ENCODE measurements at places on chromosomes 1 and 21.

- no peak for DNase-seq
Observed at GRCh38 chr1:145695821-145696629, 11.1 kb downstream of the PDZK1 start.

DNA sequence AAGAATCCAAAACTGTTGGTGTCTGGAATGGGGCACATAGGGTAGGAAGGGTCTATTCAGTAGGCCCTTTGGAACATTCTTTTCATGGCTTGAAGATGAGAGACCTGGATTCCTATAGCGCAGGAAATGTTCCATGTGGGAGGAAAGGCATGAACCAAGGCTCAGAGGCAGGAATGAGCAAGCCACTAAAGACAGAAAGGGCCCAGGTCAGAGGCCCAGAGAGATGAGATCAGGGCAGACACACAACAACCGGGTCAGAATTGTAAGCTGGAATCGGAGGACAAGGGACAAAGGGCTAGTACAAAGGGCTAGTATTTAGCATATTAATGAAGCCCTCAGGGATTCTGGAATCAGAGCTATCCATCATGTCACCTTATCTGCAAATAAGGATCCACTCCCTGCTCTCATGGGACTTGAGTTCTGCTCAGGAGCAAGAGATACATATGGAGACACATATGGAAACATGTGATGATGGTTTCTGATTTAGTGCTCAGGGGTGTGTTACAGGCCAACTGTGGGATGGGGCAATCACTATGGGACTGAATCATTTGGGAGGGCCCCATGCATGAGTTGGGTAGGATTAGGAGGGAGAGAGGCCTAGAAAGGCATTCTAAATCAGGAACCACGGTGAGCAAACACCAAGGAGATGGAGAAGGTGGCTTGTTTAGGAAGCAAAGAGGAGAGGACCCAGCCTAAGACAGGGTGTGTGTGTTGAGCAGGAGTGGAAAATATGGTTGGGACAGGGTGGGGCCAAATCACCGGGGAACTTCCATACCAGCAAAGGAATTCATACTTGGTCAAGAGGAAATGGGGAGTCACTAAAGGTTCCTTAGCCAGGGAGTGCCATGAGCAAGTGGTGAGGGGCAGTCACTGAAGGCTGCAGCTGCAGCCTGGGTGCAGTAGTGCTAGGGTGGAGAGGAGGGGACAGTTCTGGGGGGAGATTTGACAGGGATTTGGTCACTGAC lies 8.6 kb downstream of the NECTIN4 start:
- DNase-seq = no peak

DNA sequence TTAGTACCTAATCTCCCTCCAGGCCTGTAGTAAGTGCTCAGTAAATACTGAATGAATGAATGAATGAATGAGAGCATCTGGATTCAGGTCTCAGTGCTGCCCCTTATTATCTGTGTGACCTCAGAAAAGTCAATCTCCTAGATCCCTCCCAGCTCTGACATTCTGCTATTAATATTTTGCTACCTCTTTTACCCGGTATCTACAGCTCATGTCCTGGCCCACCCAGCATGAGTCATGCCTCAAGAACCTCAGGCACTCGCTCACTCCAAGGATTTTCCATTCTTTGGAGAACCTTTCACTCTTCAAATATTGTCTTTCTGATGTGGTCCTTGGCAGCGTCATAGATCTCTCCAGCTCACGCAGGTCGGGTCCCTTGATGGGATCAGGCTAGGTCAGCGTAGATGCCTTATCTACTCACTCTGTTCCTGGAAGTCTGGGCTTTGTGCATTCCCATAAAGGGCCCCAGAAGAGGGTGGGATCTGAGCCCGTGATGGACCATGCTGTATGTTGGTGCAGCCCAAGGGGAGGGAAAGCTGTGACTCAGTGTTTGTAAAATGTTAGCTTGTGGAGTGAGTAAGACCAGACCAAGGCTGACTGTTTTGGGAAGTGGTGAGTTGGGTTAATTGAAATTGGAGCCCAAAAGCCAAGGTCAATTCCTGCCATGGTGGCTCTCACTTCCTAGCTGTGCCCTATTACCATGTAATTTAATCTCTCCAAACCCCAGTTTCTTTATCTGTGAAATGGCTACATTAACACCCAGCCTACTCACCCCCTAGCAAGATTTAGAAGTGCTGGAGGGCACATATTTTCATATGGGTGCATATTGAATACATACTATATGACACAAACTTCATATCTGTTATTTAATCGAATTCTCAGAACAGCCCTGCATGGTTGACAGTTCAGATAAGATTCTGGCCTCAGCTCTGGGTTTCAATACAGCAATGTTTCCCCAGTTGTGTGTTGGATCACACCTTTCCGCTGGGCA lies 214.1 kb upstream of the USP24 start:
- no peak for DNase-seq

DNA sequence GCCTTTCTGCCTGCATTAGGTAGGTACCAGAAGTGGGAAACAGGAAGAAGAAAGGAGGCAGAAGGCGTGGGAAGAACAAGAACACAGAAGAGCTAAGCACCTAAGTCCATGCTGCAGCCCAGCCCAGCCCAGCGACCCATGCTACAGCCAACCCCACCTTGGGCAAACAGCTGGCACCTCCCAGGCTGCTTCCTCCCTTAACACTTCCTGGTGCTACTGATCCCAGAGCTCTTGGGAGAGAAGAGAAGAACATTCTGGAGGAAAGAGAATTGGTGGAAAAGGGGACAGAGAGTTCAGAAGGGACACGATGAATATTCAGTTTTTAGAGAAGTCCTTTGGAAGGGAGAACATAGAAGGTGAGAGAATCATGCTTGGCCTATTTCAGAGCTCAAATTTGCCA lies 28.5 kb downstream of the PLEKHA6 start:
- no peak for DNase-seq

DNA sequence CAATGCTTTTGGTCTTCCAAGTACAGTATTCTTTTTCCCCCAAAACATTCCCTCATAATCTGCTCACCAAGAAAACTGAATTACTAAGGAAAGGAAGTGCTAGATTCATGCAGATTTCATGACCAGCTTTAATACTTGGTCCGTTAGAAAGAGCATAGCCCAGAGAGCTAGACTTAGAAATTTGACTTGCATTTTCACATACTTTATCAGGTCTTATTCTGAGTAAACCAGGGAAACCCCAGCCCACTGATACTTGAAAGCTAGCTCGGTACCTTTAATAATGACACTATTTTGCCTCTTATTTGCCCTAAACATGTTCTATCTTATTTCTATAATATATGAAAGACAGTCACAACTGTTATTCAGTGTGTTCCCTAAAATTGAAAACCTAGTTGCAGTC lies 204.5 kb downstream of the TTLL7 start:
- DNase-seq = no peak

- DNase-seq = no peak
Observed at GRCh38 chr1:230966358-230966873, 12.2 kb downstream of the TTC13 start.

- DNase-seq = no peak
Observed at GRCh38 chr1:184191181-184191621, 139.7 kb downstream of the TSEN15 start.

DNA sequence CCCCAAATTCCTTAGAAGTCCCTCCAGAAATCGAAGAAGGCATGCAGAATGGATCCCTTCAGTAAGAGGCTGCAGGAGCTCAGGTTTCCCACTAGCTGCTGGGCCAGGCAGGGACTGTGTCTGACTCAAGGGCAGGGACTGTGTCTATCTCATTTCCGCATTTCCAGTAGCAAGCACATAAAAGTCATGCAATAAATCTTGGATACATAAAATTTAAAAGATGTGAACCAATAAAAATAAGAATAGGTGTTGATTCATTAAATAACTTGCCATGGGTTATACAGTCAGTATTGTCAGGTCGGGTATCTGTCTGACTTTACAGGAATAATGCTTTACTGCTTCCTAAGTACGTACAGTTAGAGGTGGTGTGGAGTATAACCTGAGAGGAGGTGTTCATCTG lies 15.2 kb downstream of the PM20D1 start:
- no peak for DNase-seq

DNA sequence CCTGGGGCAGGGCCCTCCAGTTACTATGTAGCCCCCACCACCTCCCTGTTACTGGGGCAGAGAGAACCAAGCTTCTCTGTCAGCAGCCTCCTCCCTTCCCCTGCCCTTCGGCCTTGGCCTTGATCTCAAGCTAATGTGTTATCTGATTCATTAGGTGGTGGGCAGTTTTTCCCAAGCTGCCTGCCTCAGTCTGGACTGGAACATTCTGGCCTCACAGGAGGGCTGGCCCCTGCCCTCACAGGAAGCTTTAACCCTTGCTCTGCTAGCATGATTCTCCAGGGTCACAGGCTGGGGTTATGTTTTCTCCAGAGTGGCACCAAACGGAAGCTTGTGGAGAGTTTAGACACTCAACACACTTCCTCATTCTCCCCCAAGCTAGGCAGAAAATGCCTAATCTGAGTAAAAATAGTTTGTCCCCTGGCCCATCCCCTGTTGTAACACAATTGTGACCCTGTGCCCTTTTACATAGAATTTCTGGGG lies 37.2 kb upstream of the SLC6A9 start:
- DNase-seq = peak; percentile 65

- no peak for DNase-seq
Observed at GRCh38 chr1:158150523-158150922, 30.2 kb upstream of the CD1D start.

- DNase-seq = peak; percentile 68
Observed at GRCh38 chr1:44835738-44836675, 7.0 kb downstream of the PTCH2 start.

DNA sequence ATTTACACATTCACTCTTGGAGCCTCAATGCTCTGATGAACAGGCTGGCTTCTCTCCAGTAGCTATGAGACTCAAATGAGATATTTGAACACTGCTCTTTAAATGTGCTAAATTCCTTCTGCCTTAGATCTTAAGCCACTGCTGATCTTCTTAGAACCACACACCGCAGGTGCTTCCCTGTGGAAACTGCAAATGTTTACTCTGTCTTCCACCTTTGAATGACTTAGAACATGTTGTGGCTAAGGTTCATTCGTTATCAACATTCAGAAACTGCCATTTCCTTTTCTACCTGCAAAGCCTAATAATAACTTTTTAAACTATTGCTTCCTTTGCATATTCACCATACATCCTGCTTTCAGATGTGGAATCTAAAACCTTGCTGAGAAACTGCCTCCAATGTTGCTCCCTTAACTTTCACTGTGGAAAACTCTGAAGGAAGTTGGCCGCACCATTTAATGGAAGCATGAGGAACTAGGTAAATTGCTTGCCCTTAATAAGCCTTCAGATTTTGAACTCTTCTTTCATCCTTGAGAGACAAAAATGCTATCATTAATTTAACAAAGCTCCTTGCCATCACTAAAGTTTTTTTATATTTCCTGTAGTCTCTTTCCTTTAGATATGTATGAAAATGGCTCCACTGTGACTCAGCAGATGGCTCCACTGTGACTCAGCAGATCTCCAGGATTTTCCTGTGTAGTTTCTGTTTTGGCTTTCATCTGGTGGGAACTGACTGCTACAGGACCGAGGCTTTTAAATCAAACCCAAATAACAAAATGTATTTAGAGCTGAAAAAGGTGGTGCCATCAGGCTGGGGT lies 143.8 kb downstream of the TNFSF18 start:
- DNase-seq = no peak

DNA sequence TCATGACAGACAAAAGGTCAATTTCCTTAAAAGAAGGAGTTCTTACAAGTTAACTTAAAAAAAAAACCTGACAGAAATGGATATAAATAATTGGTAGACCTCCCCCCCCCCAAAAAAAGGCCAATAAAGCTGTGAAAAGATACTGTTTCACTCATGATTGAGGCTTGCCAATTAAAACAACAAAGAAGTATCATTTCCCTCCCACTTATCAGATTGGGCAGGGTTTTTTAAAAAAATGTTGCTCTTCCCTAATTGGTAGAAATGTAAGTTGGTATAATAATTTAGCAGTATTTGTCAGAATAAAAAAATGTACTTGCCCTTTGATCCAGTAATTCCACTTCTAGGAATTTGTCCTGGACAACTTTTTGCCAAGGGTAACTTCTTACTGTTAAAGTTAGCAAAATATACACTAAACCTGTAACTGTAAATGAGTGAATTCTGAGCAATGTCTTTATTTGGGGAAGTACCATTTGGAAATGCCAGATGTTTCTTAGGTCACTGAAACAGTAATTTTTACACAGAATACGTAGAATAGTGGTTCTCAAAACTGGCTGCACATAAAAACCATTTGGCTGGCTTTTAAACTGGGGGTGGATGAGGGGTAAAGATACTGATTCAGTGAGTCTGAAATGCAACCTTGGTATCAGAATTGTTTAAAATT lies 17.5 kb downstream of the RNF2 start:
- DNase-seq = peak; percentile 18

GRCh38 chr1:87826681-87827251 lies 498.1 kb downstream of the LMO4 start:
- no peak for DNase-seq

- no peak for DNase-seq
Observed at GRCh38 chr1:32719681-32720275, 17.2 kb upstream of the SYNC start.

- no peak for DNase-seq
Observed at GRCh38 chr1:45348966-45349677, 8.9 kb upstream of the MUTYH start.

DNA sequence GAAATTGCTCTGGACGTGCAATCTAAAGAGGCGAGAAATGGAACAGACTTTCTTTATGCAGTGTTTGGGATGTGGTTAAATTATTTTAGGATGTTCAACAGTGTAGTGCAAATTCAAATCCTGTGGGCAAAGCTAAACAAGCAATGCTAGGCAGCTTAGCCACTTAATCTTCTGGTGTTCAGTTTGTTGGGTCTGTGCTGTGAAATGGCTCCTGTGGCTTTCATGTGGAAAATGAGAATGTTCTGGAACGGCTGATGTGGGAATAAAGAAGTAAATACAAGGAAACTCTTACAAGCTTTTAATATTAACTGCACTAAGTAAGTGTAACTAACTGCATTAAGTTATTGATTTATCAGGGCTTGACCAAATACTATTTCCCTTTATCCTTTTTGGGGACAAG lies 766.6 kb downstream of the ADGRL2 start:
- DNase-seq = no peak

DNA sequence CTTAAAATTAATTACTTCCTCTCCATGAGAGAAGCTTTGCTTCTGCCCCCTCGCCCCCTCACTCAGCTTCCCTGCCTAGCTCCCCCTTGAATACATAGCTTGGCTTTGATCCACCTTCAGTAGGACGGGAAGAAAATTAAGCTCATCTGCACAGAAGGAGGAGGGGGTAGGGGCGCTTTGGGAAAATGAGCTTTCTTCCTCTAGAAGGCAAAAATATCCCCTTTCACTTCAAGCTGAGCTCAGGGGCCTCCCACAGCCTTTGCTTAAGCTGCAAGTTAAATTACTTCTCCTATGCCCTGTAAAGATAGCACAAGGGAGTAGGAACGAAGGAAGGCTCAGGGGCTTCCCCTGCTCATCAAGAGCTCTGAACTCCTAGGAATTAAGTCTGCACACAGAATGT lies 65.2 kb upstream of the GOLT1A start:
- DNase-seq = no peak
